ENCODE measurements at places on chromosomes 2 and 18. TPM values are rescaled to one million over a fixed set of nuclear protein-coding genes. Genes with fewer than 3 reads are reported as not detected.

Gene MREG
- total RNA-seq, result 8.9 TPM

Gene MYO3B
- total RNA-seq, result not detected

Gene RHOB
- 105 TPM for total RNA-seq

Gene EPHA4
- total RNA-seq, result 28.1 TPM

Gene FARSB
- total RNA-seq, result 51.8 TPM

Gene CGREF1
- 0.40 TPM for total RNA-seq

DNA sequence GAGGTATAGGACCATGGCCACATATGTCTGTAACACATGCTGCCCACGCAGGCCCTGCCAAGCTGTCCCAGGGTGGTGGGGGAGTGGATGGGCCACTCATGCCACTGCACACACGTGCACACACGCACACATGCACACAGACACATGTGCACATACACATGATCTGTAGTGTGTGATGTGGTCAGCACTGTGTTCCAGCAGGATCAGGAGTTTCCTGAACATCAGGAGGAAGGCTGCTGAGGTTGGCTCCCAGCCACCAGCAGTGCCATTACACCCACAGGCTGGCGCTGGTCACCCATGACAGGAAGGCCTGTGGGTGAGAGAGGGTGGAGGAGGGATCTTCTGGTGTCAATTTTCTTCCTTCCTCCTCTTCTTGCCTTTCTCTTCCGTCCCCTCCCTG is 44.7 kb downstream of the POMC start:
- no peak for DNase-seq

GRCh38 chr2:157447741-157448140 is 3.9 kb upstream of the CYTIP start:
- DNase-seq, result no peak

DNA sequence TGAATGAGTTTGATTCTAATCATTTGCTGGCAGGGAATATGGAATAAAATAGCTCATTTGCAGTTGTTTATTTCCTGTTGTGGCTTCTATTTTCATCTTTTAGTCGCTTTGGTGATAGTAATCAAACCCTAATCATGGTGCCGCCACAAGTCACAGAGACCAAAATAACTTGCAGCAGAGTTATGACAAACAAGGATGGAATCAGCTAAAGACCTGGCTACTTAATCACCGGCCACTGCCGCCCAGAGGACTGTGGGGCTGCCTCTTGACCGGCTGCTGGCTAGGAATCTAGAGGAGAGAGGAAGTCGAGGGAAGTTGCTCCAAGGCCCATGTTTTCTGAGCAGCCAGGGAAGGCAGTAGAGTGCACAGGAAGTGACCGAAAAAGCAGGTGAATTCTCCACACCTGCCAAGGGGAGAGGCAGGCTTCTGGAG is 5.1 kb upstream of the SMAD7 start:
- peak; percentile 61 for DNase-seq

DNA sequence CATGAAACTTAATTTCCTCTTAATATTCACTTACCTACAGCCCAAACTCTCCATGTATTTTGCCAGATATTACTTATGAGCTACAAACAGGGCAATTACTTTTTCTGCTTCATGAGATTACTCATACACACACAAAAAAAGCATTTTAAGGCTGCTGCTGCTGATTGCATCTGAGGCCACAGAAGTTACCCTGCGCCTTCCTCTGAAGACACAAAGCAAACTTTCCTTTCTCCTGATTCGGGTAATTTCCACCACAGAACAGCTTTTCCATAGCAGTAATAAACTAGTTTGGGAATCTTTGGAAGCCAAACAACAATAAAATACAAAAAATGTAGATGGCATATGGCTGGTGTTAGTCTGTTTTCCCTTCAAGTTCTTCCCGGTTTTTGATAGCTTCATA is 6.2 kb downstream of the TTC32 start:
- no peak for DNase-seq

DNA sequence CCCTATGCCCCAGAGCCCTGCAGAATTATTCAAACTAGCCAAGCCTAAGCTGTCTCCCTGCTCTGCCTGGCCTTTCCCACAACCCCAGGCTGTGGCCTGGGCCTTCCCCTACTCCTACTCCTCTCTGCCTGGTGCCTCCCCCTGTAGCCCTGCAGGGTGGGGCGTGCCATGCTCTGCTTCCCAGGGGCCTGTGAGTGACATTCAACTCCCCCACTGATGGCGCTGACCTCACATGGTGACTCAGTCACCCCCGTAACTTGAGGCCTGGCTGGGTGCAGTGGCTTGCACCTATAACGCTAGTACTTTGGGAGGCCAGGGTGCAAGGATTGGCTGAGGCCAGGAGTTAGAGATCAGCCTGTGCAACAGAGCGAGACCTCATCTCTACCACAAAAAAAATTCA is 60.6 kb downstream of the KIF1A start:
- no peak for DNase-seq

DNA sequence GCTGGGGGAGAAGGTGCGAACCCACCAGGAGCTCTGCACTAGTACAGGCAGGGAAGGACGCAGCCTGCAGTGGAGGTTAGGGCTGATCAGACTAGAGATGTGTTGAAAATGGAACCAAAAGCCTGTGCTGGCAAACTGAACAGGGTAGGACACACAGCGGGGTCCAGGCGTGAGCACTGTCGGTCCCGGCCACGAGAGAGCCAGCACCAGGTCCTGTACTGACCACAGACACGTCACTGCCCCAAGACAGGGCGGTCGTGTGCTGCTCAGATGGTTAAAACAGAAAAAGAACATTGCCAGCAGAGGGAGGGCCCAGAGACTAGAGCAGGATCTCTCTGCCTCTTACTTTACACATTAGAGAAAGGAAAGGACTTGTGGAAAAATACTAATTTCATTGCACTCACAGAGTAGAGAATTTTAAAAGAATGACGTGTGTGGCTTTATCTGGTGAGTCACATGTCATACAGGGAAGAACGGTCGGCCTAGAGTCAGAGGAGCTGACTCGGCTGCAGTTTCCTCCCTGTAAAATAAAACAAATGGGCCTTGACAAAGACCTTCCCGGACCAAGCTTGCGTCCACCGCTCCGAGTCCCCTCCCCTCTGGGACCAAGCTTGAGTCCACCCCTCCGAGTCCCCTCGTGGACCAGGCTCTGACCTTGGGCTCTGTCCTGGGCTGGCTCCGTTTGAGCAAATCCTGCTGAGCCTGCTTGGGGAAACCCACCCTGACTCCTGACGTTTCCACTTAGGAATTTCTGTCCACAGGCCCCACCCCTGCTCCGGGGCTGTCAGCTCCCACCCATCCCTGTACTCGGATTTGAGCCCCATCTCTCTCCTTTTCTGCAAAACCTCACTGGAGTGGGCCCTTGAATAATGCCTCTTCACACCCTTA is 16.7 kb upstream of the ADI1 start:
- peak; percentile 93 for DNase-seq

DNA sequence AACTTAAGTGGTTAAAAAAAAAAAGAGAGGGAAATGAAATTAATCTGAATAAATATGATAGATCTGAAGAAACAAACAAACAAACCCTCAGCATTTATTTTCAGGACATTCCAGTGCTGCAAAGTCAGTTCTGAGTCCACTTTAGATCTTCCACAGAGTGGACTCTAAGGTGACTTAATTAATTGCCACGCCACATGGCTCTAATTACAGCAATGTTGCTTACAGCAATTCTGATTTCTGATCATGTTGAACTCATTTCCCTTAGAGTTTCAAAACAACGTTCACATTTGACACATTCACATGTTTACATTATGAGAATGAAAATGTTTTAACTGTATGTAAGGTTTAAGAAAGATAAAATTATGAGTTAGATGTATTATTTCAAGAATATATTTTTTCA is 38.6 kb upstream of the RASGRP3 start:
- DNase-seq, result no peak

DNA sequence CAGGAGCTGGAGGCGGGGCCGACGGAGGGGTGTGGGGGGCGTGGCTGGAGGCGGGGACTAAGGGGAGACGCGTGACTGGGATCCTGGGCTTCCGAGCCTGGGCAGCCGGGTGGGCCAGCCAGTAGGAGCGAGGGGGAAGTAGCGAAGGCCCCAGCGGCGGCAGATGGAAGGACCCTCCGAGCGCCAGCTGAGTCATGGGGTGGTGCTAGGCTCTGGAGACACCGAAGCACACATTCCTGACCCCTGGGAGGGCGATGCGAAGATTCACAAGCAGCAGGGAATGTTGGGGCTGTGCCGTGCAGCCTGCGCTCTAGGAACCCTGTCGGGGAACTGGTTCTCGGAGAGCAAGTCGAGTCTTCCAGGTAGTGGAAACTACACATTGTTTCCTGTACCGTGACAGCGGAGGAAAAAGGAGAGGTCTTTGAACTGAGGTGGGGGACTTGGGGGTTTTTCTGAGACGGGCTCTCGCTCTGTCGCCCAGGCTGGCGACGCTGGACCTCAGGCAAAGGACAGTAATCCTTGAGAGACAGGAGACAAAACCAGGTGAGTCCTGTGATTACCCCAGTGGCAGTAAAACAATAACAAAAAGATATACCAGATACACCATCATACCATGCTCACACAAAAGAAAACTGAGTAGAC is 650 bp upstream of the AFG3L2 start:
- no peak for DNase-seq

- no peak for DNase-seq
These were observed 90.3 kb downstream of the AKAIN1 start for GRCh38 chr18:5106730-5107129.

- DNase-seq, result no peak
These were observed 106.0 kb upstream of the MAP3K20 start for GRCh38 chr2:172969609-172970008.

- DNase-seq, result peak; percentile 43
These were observed 80.9 kb upstream of the PKDCC start for GRCh38 chr2:41966920-41967319.

DNA sequence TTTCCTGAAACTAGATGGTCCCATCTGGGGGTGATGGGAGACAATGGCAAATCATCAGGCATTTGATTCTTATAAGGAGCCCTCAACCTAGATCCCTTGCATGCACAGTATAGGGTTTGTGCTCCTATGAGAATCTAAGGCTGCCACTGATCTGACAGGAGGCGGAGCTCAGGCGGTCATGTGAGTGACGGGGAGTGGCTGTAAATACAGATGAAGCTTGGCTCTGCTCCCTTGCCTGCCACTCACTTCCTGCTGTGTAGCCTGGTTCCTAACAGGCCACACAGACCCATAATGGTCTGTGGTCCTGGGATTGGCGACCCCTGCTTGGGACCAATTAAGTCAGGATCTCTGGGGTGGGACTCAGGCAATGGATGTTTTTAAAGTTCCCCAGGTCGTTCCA is 293.4 kb downstream of the ZNF521 start:
- no peak for DNase-seq

DNA sequence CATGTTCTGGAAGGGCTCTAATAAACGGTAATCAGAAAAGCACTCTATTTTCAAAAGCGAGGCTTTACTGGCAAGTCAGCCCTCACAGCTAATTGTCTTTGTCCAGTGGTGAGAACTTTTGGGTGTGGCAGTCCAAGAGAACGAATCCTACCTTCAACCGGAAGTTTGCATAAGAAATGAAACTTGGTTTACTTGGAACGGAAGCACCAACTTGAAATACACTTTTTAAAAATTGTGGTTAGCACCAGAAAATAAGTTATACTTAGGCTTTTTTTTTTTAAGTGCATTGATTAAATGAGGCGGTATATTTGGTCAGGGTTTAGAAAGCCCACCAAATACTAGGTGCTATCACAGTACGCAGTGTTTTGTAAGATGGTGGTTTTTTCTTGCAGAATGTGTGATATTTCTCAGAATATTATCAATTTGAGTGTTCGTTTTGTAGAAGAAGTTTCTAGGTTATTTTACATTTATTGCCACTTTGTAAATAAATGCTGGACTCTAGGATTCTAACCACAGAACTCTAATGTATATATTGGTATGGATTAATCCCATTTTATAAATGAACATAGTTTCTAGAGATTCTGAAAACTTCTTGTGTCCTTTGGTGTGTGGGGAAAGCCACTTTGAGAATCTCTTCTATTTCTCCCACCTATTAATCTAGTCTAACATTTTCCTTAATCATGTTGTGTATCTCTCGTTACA is 1.2 kb downstream of the MYL12A start:
- peak; percentile 67 for DNase-seq

- peak; percentile 13 for DNase-seq
These were observed 76.0 kb downstream of the RFTN2 start for GRCh38 chr2:197599285-197599965.

DNA sequence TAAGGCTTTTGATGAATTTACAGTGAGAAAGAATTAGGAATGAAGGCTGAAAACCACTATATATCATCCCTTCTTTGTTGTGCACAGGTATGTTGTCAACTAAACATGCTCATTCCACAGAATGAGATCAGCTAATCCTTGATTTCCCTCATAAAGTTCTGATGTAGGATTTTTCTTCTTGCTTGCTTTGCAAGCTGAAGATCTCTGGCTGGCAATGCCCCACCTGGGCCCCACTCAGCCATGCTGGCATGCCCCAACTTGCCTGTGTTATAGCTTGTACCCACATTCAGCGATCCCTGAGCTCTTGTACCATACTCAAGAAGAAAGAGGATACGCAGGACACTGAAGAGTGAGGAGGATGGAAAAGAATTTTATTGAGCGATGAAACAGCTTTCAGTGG is 18.0 kb upstream of the SERPINB11 start:
- no peak for DNase-seq

- DNase-seq, result no peak
These were observed 15.9 kb downstream of the FN1 start for GRCh38 chr2:215419769-215420470.

GRCh38 chr2:106356291-106356690 is 111.9 kb downstream of the RGPD3 start:
- no peak for DNase-seq

DNA sequence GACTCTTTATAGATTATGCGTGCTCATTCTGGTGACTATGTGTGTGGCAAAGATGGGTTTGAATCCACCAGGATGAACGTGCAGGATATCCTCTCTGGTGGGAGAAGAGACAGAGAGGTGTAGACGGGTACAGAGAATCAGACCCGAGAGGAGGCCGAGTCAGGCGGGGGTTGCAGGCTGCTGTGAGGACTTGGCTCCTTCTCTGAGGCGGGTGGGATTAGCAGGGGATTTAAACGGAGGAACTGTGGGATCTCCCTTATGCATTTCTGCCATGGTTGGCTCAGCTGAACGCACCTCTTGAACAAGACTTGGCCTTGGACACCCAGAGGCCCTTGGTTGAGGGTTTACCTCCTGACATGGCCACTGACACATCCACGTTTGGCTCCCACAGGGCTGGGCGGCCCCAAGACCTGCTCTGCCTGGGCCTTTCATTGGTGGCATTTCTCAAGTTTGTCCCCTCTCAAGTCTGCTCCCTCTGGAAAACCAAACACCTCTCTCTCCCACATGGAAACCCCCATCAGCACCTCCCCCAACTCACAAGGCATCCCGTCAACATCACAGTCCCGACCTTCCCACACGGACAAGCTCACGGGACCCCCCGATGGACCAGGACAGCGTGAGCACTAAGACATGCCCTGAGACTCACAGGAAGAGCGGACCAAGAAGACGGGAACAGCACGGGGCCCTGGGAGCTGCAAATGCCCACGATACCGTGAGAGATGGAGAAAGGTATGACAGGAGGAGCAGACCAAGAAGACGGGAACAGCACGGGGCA is 158.3 kb downstream of the RTP5 start:
- no peak for DNase-seq

DNA sequence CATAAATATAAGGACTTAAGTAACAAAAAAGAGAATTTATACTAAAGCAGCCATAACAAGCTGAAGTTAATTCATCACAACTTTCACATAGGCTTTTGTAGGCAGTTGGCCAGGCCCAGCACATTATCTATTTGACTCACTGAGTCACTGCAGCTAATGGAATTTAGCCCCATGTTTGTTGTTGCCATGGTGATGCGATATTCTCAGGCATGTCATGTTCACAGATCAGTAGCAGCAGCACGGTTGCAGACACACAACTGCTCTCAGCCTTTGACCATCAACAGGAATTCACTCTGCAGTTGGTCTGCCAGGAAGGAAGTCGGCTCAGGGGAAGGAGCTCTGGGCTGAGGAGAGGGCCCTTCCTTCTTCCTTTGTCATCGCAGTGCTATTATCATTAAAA is 639.8 kb downstream of the TMEM182 start:
- DNase-seq, result no peak
